Activated naive CD4-positive, alpha-beta T cell (primary cell): ENCODE measurements at places on chromosomes 12 and 14.

GRCh38 chr14:68661226-68662225 is 131.3 kb downstream of the ZFP36L1 start:
- no peak for DNase-seq

DNA sequence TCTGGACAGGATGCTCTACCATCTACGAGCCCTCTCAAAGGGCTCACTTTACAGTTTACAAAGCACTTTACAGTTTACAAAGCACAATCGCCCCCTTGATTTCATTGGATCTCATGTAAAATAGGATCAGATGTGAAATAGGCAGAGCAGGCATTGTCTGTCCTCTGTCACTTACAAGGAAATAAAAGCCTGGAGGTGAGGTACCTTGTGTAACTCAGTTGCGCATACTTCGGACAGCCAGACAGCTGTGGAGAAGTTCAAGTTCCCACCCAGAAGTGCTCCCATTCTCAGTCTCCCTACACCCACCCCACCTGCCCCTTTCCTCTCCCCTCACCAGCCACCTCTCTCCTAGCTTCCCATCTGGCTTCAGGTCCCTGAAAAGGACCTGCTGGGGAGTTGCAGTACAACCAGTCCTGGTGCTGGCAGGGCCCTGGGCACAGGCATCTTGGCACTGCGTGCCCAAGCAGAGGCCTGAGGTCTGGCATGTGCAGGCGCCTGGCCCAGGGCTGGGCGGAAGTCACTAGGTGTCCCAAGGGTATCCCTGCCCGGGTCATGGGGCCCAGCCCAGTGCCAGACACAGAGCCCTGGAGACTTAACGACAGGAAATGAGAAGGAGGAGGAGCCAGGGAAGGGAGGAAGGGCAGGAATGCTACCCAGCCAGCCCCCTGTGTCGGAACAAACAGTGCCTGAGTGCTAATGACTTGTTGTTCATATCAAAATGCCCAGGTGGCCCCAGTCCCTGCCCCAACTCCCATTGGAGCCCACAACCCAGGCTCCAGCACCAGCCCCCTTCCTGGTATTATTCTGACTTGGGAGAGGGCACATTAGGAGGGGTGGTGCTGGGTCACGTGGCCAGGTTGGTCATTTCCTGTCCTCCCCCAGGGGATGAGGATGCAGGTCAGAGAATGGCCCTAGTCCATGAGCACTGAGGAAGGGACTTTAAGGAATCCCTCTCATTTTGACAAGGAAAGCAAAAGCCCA is 5.4 kb downstream of the RAPGEF3 start:
- DNase-seq: no peak

DNA sequence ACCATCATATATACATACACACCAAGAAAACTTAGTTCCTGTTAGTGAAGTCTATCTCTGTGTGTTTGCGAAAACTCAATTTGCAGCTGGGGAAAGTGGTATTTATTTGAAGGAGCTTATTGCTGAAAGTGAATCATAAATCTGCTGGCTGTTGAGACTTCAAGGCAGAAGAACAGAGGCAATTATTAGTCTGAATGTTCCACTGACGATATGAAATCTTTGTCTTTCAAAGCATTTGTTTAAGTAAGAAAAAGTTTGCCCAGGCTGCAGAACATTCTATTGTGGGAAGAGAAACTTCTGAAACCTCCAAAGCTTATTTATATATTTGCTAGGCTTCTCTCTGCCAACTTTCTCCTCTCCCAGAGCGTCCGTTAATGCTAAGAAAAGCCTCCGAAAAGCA is 255.7 kb upstream of the TMPO start:
- DNase-seq: no peak

GRCh38 chr12:123143736-123144461 is 7.0 kb downstream of the PITPNM2 start:
- DNase-seq: no peak

DNA sequence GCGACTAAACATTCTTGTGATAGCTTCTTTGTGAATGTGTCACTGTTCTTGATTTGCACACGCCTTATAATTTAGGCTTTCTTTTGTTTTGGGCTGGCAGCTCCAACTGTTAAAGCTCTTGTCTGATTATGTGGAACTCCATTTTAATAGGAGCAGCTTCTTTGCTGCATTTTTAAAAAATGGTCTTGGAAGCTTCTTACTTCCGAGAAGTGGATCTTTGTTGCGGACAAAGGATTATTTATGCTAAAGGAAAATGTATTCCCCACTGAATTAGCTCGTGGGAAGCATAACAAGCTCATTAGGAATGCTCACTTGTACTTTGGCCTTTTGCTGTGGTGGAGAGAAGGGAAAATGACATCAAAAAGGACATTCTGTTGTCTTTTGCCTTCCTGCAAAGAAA is 20.0 kb downstream of the GAS2L3 start:
- no peak for DNase-seq

DNA sequence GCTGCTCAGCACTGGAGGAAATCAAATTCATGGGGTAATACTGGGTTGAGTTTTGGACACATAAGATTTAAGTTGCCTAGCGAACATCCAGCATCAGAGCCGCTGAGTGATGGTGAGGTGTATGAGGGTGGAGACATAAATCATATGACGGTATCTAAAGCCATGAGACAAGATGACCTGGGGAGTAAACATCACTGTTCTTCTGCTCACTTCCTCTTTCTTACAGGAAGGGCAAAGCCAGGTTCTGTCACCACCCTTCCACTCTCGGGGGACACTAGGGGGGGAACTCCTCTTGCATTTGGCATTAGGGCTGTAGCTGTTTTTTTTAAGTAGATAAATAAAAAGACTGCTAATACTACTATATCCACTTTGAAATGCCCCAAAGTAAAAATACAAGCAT is 24.0 kb downstream of the PRDM4 start:
- DNase-seq: no peak

- DNase-seq: no peak
These were observed 473.5 kb upstream of the MGAT4C start for GRCh38 chr12:86729739-86730138.

DNA sequence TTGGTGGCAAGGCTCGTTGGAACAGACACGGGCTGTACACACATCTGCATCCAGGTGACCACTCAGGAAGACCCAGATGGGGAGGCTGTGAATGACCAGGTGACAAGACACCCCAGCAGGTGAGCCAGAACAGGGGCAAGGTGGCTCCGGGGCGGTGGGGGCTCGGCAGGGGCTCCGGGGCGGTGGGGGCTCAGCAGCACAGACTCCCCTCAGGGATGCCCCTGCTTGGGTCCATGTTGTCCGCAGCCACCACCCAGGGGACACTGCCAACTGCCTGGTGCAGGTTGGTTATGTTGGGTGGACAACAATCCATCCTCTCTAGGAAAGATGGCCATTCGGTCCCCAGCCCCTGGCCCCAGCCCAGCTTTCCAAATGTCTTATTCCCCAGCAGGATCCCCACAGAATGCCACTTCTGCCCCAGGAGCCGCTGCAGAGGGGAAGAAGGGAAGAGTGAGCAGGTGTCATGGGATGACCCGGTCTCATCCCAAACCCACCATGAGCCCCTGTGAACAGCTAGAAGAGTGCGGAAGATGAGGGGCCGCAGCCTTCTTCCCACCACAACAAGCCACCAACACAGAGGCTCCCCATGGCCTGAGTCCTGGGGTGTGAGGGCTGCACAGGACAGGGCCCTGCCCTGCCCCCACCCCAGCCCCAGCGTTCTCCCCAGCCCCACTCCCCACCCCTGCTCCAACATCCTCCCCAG is 31.4 kb upstream of the C14orf180 start:
- no peak for DNase-seq

- DNase-seq: no peak
These were observed 264.8 kb downstream of the PDZRN4 start for GRCh38 chr12:41452838-41453407.

DNA sequence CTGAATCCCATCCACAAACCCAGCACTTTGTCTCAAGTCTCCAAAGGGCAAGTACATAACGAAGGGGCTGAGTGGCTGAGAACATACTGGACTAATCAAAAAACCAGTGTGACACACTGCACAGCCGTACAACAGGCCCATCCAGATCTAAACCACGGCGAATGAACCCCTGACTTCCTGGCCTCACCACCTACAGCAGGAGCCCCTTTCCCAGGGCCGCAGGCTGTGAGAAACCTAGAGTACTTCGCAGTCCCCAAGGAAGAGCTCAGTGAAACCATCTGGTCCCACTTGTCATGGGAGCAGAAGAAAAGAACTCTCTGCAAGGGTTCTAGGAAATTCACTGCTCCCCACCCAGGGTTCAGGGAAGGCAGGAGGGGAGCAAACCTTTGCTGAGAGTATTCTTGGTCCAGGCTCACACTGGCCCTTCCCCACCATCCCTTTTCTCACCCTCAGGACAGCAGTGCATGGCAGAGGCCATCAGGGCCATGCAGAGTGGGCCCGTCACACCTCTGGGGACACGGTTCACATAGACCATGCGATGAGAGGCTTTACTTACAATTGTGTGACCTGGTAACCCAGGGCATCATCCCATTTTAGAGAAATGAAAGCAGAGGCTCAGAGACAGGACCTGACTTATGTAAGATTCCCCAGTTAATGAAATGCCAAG is 192.8 kb downstream of the BCL11B start:
- DNase-seq: no peak

- DNase-seq: no peak
These were observed 5.6 kb downstream of the HOXC13 start for GRCh38 chr12:53944209-53944608.

DNA sequence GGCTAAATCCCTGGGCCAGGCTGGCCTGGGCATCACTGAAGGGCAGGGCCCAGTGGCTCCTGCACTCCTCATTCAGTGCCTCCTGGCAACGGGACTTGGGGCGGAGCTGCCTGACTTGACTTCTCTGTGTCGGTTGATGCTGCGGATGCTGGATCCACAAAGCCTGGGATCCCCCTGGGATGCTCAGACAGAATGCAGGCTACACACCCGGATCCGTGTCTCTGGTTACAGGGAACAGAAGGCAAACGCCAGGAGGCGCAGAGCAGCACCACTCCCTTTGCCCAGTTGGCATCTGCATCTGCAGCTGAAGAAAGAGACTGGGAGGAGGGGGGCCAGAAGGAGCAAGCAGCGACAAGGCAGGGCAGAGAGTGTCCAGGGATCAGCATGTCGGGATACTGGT is 154.5 kb upstream of the FKBP4 start:
- no peak for DNase-seq

DNA sequence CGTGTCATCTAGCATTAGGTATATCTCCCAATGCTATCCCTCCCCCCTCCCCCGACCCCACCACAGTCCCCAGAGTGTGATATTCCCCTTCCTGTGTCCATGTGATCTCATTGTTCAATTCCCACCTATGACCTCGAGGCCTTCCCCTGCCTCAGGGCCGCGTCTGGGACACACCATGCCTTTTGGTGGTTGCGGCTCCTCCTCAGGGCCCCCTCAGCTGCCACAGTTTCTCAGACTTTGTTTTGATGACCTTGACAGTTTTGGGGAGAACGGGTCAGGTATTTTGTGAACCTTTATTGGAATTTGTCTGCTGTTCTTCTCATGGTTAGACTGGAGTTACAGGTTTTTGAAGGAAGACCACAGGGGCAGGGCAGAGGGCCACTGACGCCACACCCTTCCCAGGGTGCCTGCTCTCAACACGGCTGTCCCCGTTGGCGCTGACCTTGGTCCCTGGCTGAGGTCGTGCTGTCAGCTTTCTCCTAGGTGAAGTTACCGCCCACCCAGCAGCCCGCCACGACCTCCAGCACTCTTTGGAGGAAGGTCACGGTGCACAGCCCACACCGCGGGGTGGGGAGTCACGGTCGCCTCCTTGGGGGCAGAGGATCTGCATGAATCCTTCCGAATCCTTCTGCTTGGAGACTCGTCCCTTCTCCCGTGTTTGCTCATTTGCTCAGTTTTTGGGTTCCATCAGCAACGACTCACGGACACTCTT is 130.5 kb downstream of the KIF26A start:
- DNase-seq: no peak

DNA sequence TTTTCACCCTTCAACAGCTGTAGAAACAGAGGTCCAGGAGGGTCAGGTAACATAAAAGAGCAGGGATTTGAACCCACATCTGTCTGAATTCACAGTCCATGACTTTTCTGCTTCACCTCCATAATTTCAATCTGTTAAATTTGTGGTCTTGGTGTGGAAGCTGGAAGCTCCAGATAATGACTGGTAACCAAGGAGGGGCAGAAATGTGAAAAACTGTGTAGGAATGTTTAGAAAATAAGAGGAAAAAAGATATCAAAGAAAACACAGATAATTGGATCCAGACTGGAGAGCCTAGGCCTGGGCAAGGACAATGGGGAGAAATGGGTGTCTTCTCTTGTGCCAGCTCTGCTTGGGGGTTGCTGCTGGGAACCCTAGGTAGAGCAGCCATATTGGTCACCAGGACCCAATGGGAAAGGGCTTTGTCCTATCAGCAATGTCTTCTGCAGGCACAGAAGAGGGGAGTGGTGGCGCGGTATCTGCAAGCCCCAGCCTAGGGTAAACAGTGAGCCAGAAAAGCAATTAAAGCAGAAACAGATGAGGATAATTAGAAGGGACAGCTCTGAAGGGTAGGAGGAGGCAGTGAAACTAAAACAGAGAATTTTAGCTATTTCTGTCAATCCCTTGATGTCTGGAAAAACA is 54.3 kb upstream of the CCDC91 start:
- no peak for DNase-seq

DNA sequence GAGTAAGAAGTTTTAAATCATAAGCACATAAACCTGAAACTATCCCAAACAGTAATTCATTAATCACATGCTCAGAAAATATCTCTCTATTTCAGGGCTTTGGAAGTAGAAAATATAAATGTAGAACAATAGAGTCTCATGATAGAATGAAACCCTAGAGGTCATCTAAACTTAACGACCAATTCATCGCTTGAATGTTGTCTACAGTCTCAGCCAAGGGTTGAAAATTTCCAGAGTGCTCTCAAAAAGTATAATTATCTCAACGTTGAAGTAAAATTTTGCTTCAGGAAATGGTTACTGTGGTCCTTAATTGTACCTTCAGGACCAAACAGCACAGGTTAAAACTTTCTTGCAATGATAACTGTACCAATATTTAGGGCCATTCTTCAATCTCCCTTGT is 1053.6 kb upstream of the SEL1L start:
- no peak for DNase-seq

DNA sequence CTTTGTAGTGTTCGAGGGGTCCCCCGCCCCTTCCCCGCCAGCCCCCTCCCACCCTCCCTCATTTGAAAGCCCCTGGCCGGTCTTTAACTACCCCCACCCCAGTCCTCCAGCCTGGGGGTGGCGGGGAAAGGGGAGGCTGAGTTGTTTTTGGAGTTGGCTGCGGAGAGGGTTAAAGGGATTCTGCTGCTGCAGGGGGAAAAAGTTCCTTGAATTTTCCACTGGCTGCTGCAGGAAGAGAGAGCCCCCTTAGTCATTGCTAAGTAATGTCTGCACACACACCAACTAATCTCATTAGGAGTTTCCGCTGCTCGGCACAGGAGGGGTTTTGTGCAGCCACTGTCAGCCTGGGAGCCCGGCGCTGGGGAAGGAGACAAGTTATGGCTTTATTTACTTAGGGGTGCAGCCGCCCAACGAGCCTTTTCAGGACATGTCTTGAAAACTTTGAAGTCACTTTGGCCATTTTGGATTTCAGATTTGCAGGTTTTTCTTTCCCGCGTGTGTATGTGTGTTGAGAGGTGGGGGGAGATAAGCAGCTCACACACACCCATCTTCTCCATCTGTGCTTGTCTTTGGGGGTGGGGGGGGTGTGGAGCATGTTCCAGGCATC is 1.8 kb downstream of the ELK3 start:
- peak; percentile 30 for DNase-seq

GRCh38 chr14:96166461-96167223 is 38.0 kb upstream of the BDKRB2 start:
- no peak for DNase-seq

- DNase-seq: no peak
These were observed 202.8 kb downstream of the TTC7B start for GRCh38 chr14:90613453-90613852.

- DNase-seq: no peak
These were observed 385.8 kb downstream of the FLRT2 start for GRCh38 chr14:85915711-85916110.
